Inflammatory macrophage treated with lipopolysaccharide for 1 hour (primary cell): ENCODE measurements at places on chromosomes 4 and X.

DNA sequence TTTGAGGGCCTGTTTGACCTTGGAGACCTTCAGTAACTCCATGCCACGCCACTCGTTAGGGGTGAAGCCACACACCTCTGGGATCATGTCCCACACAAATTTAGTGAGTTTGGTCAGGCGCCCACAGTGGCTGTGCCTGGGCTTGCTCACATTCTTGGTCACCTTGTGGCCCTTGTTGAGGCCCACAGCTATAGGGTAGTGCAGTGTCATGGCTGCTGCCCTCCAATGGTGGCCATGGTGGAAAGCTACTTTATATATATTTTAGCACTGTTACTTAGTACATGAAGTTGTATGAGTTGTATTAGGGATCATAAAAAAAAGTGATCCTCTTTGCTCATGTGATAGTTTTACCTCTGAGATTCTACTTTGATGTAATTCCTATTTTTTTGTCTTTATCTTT lies 985 bp upstream of the CXCL11 start:
- no peak for DNase-seq

DNA sequence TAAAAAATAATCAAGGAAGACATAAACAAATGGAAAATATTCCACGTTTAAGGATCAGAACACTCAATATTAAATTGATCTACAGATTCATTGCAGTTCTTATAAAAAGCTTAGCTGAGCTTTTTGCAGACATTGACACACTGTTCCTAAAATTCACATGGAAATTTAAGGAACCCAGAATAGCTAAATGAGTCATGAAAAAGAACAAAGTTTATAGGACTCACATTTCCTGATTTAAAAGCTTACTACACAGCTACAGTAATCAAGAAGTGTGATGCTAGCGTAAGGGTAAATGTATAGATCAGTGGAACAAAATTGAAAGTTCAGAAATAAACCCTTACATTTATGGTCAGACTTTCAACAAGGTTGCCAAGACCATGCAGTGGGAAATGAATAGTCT lies 33.1 kb downstream of the NSUN7 start:
- peak; percentile 71 for DNase-seq

- no peak for DNase-seq
These were observed 136.5 kb downstream of the AASDH start for GRCh38 chr4:56250776-56251175.

DNA sequence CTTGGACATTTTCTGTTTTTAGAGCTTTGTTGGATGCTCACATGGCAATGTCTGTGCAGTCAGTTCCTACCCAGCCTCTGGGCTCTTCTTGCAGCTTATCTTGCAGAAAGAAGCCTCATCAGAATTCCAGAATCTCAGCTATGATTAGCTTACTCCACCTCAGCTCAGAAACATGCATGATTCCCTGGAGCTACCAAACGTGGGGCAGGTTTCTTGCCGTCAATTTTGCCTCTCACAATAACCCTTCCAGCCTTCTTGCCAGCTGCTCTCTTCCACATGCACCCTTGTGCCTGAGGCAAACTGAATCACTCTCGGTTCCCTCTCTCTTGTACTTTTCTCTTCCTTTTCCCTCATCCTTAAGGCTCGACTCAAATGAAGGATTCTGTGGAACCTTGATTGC lies 141.4 kb downstream of the PTTG2 start:
- no peak for DNase-seq

DNA sequence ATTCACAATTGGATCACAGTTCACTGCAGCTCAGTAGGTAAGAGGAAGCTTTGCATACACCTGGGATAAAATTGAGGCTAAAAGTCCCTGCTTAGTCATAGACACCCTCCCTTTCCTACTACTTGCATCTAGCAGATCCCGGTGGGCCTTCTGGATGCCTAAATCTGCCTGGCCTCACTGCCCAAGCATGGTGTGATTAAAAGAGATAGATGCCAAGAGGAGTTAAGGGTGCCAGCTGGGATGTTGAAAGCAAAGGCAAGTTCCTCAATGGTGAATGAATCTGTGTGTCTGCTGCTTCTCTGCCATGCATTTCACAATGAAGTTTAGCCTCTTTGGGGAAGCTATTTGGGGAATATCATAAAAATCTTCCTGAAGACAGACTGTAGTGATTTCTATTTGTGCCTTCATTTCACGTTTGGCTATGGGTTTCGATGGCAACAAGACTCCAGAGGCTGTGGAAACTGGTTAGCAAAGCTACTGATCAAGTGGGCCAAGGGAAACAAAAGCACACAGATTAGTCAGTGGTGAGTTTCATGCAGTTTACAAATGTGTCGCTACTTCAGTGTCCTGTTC lies 534.0 kb downstream of the ANKRD50 start:
- DNase-seq, result no peak

DNA sequence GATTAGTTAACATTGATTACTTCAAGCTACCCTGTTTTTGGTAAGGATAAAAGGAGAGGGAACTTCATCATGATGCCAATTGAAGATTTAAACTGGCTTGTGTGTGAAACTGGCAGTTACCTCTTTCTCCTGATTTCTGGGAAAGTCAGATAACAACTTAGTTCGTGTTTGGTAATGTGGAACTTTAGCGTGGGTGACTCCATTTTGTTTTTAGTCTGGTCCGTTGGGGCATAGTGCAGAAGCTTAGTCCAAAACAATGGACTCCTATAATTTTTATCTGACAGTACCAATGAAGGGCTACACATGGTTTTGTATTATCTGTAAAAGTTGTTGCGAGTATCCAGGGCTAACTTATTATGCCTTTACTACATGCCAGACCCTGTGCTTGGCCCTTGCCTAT lies 294.9 kb downstream of the GUCY2F start:
- DNase-seq, result no peak

GRCh38 chr4:119165767-119166166 lies 30.1 kb downstream of the MYOZ2 start:
- no peak for DNase-seq

DNA sequence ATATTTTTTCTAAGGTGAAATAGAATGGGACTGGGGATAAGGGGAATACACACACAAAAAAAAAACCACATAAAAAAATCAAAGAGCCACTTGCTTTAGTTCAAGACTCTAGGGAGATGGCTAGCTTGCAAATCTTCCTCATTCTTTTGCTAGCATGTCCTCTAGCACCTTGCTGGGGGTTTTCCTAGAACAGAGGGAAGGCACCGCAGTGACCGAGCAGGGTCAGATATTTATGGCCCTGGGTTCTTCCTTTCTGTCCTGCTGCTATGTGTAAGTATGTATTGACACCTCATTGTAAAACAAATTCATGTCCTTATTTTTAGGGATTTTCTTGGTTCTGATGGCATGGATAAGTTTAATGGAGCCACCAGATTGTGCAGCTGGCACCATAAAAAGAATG lies 81.2 kb downstream of the SHISA3 start:
- DNase-seq, result no peak

DNA sequence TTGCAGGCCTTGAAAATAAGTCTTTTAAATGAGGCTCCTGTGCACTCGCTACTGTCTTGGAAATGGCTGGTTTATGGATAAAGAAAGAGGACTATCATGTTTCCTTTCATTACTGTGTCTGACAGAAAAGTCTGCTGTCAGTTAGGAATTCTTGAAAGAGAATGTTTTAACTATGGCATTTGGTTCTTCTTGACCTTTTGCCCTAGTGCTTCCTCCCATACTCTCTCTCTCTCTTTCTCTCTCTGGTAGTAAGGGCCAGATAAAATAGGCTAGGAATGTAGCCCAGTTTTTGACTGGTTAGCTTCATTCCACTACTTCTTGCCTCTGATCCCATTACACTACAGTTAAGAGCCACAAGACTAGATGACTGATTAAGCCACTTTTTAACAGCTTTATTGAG lies 29.8 kb downstream of the YY2 start:
- DNase-seq, result no peak

- no peak for DNase-seq
These were observed 472.8 kb downstream of the TMA16 start for GRCh38 chr4:163967263-163967662.

GRCh38 chrX:38431525-38431924 lies 79.1 kb downstream of the OTC start:
- DNase-seq, result no peak

DNA sequence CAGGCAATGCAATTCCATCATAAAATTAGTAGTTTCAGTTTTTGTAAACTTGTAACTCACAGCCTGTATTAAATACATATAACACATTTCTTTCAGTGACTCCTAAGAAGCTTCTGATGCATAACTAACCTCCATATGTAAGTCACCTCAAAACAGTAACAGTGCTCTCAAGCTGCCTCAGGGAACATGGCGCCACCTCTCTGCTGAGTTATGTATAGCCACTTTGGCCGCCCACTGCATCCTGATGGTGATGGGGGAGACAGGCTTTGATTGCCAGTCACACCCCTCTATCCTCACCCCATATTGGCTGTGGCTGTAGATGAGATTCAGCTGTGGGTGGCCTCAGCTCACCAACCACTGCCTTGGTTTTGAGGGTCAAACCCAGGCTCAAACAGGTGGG lies 54.3 kb downstream of the LRBA start:
- DNase-seq, result peak; percentile 26

DNA sequence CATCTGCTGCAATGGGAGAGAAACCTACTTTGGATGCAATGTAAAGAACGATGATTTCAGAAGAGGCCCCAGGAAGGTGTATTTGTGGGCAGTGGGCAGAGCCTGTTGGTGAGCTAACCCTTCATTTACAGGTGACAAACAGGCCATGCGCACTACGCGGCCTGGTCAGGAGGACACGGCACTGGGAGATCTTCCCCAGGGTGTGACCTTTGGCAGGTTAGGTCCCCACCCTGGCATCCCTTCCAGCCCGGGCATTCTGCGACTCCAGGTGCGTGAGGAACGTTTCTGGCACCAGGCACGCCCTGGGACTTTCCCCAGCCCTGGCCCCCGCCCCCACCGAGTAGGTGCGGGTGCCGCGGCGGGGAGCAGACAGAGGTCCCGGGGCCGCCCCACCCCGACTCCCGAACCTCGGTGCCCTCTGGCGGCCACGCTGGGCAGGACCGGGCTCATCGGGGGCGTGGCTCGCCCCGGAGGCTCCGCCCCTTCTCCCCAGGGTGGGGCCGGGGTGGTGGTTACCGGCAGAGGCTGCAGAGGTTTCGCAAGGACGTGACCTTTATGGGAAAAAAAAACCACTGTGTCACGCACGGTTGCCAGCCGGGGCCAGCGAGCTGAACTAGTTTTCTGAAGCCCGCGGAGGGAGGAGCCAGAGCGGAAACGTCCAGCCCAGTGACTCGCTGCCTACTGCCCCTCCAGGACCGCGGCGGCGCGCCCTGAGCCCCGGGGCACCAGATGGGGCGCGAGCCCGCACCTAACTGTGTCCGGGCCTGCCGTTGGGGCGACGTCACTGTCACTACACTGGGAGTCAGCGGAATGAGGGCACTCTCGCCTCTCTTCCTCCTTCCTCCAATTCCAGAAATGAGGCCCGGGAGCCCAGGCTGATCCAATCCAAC lies 5.0 kb upstream of the NYX start:
- peak; percentile 82 for DNase-seq

GRCh38 chr4:24800325-24800895 lies 5.0 kb downstream of the SOD3 start:
- DNase-seq, result no peak

- no peak for DNase-seq
These were observed 60.7 kb downstream of the GAB1 start for GRCh38 chr4:143397335-143397734.

DNA sequence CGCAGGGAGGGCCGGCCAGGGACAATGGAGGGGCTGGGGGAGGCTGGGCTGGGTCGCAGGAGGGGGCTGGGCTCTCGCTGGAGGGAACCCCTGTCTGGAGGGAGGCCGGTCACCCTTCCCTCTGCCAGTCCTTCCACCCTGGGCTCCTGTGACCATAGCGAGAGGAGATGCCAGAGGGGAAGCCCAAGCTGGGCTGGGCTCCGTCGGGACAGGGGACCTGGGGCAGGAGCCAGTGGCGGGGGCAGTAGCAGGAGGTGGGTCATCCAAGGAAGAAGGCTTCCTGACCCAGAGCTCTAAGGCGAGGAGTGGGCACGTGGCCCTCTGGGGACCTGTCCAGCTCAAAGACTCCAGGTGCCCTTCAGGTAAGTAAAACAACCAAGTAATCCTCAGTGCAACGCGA lies 16.9 kb downstream of the CTAG1B start:
- no peak for DNase-seq

GRCh38 chr4:152360045-152360410 lies 175.9 kb downstream of the FBXW7 start:
- DNase-seq, result no peak

- peak; percentile 9 for DNase-seq
These were observed 32.4 kb downstream of the SMPX start for GRCh38 chrX:21725496-21725895.

DNA sequence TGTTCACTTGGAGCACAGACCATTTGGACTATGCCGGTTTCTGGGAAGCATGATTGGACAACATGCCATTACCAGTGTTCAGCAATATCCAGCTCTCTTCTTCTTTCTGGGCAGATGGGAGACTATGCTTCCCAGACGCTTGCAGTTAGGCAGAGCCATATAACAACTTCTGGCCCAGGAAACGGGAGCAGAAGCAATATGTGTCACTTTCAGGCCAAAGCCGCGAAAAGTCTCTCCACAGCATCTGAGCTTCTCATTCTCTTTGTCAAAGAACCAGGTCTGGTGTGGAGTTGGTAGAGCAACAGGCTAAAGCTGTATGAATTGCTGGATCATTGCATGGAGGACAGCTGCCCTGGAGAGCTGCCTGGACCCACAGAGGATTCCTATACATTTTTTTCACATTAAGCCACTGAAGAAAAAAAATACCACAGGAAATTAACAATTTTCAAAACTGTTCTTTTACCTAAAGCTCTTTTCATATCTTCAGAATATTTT lies 131.4 kb upstream of the FRG1 start:
- DNase-seq, result no peak

DNA sequence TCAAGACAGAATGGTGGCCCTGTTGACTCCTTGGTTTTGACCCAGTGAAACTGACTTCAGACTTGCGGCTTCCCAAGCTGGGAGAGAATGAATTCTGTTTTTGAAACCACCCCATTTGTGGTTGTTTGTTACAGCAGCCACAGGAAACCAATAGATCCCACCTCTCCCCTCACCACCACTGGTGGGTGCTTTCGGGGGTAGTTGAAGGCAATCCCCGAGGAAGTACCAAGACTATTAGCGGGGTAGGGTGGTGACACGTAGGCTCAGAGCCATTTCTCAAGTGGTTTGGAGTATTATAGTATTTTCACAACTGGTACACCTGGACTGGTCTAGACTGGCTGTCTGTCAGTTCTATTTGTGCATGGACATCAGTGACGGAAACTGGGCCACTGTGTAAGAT lies 189.1 kb upstream of the RBPJ start:
- no peak for DNase-seq

DNA sequence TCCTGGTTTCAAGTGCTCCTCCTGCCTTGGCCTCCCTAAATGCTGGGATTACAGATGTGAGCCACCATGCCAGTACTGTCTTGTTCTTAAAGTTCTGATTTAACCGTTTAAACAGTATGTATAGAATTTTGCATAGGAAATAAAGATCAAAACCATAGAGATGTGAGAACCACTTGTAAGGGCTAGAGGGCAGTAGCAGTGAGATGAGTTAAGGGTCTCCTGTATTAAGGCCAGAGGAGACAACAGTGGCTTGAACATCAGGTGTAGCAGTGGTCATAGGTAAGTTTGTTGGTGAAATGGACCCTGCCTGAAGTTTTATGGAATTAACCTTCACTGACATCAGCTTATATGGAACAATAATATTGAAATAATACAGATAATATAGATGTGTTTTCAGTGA lies 155.7 kb downstream of the SLC4A4 start:
- no peak for DNase-seq
